Activated CD4-positive, alpha-beta T cell treated with anti-CD3 and anti-CD28 coated beads for 36 hours (primary cell): ENCODE measurements at places on chromosomes 16 and 17. TPM values are rescaled to one million over a fixed set of nuclear protein-coding genes. Genes with fewer than 3 reads are reported as not detected.

DNA sequence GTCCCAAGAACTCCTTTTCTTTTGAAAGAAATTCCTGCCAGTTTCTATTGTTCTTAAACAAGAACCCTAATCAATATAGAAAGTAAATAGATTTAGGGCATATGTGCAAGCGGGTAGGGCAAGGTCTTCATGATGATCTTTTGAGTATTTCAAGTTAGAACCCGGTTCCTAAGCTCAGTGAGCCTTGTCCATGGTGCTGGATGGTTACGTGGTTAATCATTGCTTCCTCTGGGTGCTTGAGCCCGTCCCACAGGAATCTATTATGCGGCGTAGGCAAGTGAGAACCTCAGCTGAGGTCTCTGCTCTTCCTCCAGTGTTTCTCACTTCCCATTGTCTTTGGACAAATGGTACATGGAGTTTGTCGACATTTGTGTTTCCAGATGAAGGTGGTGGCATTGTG, 580.8 kb upstream of the EEF2KMT start:
- no peaks in the 10 kb centered on the region for H3K27me3 ChIP-seq
- no peak for DNase-seq
- no peak overlapping the region for H3K27ac ChIP-seq
- H3K4me1 ChIP-seq, result no peaks in the 10 kb centered on the region
- no peaks in the 10 kb centered on the region for H3K36me3 ChIP-seq
- H3K4me3 ChIP-seq, result no peak overlapping the region

- peaks cover 63% of the 10 kb centered on the region for H3K4me1 ChIP-seq
- peak overlapping the region; percentile 58 for H3K4me3 ChIP-seq
- H3K27me3 ChIP-seq, result no peaks in the 10 kb centered on the region
- H3K27ac ChIP-seq, result peak overlapping the region; percentile 89
Measured at GRCh38 chr17:64024781-64025731, 4.6 kb upstream of the ICAM2 start.

DNA sequence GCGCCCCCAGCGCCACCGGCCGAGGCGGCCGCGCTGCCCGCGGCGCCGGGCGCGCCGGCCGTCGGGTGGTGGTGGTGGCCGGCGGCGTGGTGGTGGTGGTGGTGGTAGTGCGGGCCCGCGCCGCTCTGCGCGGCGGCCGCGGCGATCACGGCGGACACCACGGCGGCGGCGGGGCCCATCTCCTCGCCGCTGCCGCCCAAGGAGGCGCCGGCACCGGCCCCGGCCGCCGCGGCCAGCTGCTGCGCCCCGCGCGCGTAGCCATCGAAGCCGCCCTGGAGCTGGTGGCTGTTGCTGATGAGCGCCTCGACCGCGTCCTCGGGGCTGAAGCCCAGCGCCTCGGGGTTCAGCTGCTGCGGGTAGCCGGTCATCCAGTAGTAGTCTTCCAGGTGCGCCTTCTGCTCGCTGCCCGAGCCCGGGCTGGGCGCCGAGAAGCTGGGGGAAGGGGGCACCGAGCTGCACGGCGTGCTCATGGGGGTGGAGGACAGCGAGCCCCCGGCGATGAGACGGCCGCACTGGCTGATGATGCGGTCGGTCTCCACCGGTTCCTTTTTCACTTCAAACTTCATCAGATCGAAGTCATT, 1.2 kb downstream of the MAF start:
- H3K27ac ChIP-seq, result peak overlapping the region; percentile 89
- peak; percentile 49 for DNase-seq
- H3K4me1 ChIP-seq, result peaks cover 35% of the 10 kb centered on the region
- peaks cover 23% of the 10 kb centered on the region for H3K27me3 ChIP-seq

GRCh38 chr17:933312-934073, 46.1 kb downstream of the NXN start:
- H3K4me1 ChIP-seq, result no peaks in the 10 kb centered on the region
- DNase-seq, result no peak
- no peak overlapping the region for H3K4me3 ChIP-seq
- no peaks in the 10 kb centered on the region for H3K36me3 ChIP-seq
- H3K27me3 ChIP-seq, result peaks cover 4% of the 10 kb centered on the region

- H3K36me3 ChIP-seq, result no peaks in the 10 kb centered on the region
- H3K27me3 ChIP-seq, result peaks cover 11% of the 10 kb centered on the region
- no peak for DNase-seq
- H3K27ac ChIP-seq, result no peak overlapping the region
Measured at GRCh38 chr16:56120447-56121155, 70.7 kb upstream of the GNAO1 start.

GRCh38 chr17:15777717-15778116, 45.6 kb downstream of the TBC1D26 start:
- no peak overlapping the region for H3K4me3 ChIP-seq
- H3K27ac ChIP-seq, result no peak overlapping the region
- H3K4me1 ChIP-seq, result peaks cover 2% of the 10 kb centered on the region
- DNase-seq, result peak; percentile 13
- H3K27me3 ChIP-seq, result peaks cover 31% of the 10 kb centered on the region

DNA sequence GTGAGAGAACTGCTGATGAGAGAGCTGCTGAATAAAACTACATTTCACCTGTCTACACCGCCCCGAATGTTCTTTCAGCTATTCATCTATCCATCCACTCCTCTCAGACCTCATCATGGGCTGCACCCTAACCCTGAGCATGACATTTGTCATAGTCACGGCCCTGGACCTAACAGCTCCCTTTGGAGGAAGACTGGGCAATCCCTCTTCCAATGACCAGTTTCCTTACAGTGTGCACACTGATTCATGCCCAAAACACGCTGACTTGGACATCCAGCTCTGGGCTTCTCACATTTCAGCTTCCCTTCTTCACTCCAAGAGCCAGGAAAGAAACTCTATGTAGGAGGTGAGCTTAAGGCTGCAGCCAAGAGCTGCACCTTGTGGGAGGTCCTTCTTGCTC, 41.8 kb upstream of the ARL4D start:
- DNase-seq, result no peak
- peaks cover 4% of the 10 kb centered on the region for H3K27me3 ChIP-seq
- no peak overlapping the region for H3K4me3 ChIP-seq

The KRTAP4-12 gene
- total RNA-seq, result not detected

DNA sequence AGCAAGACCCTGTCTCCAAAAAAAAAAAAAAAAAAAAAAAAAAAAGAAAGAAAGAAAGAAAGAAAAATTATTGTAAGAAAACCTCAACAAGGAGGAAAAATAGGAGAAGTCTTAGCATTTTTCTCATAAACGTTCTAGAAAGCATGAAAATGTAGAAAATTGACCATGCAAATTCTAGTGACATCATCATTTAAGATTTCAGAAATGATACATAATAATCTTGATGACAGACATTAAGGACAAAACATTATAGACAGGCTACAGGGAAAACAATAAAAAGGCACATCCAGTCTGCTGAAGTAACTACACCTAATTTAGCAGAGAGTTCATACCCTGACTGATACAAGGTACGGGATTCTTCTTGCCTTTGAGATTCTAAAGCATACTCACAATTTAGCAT, 21.9 kb downstream of the MED13 start:
- no peaks in the 10 kb centered on the region for H3K27me3 ChIP-seq
- H3K4me3 ChIP-seq, result no peak overlapping the region
- H3K27ac ChIP-seq, result no peak overlapping the region
- H3K36me3 ChIP-seq, result peaks cover 41% of the 10 kb centered on the region
- peaks cover 41% of the 10 kb centered on the region for H3K4me1 ChIP-seq
- no peak for DNase-seq

DNA sequence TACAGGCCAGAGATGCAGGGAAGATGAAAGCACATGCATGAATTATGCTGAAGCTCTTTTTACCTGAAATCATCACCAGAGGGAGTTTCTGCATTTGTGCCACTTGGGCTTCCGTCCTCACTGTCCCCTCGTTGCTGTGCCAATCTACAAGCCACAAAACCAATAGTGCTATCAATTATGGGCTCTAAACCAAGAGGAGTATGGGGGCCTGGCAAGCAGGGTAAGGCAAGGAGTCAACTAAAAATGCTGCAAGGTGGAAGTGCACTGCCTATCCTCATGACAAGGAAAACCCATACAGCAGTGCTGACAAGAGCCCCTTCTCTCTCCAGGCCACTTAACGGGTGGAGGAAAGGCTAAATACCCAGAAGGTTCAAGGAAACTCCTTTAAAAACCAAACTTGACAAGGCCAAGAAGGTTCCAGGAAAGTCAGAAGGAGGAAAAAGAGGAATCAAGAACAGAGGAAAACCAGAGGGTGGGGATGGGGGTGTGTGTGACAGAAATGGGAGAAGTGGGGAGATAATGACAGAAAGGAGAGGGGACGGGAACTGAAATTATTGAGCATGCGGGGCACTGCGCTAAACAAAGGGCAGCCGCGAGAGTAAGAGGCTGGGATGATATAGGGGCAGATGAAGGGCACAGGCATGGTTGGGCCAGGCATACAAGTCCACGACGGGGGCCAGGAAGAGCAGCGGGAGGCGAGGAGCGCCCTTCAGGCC, 674 bp downstream of the C17orf75 start:
- H3K27ac ChIP-seq, result peak overlapping the region; percentile 96
- peaks cover 9% of the 10 kb centered on the region for H3K36me3 ChIP-seq
- H3K4me3 ChIP-seq, result peak overlapping the region; percentile 88

The ANKRD40CL gene
- total RNA-seq, result not detected

The UNC13D gene
- total RNA-seq, result 133 TPM

DNA sequence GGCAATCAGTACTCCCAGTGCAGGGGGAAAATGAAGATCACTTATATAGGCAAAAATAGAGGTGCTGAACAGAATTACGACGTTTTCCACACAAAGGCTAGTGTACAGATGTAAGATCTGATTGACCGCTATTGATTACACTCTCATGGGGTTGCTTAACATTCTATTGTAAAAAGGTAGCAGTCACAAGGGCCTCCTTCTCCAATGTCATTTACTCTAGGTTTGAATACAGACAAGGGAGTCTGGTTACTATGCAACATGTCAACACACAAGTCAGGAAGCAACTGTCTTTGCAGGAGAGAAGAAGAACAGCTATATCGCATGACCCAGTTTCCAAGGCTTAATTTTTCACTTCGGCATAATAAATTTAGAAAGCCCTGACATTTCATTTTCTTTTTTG, 7.9 kb downstream of the KRT37 start:
- no peak overlapping the region for H3K27ac ChIP-seq
- no peak overlapping the region for H3K4me3 ChIP-seq
- H3K36me3 ChIP-seq, result no peaks in the 10 kb centered on the region
- DNase-seq, result no peak

GRCh38 chr17:75976175-75976848, 2.7 kb downstream of the ACOX1 start:
- peak overlapping the region; percentile 21 for H3K4me3 ChIP-seq
- peaks cover 29% of the 10 kb centered on the region for H3K4me1 ChIP-seq
- peak overlapping the region; percentile 10 for H3K27ac ChIP-seq
- DNase-seq, result no peak
- peaks cover 12% of the 10 kb centered on the region for H3K36me3 ChIP-seq
- no peaks in the 10 kb centered on the region for H3K27me3 ChIP-seq

GRCh38 chr17:41480136-41480535, 815 bp downstream of the KRT35 start:
- DNase-seq, result no peak
- no peaks in the 10 kb centered on the region for H3K4me1 ChIP-seq
- no peak overlapping the region for H3K4me3 ChIP-seq
- H3K36me3 ChIP-seq, result no peaks in the 10 kb centered on the region

DNA sequence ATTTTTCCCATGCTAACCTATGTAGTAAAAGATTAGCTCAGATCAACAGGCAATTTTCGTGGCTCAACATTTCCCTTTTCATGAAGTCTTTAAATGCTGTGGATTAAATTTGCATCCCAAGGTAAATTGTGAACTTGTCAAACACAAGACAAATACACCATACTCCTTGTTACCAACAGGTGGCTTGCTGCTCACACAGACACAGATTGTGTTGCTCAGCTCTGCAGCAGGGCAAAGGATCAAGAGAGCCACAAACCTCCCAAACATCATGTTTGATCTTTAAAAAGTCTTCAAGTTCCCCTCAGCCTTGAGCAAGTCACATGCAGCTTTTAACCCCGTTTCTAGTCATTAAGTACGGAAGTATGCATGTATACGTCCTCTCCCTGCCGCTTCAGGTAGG, 119.6 kb upstream of the CNTNAP4 start:
- no peak overlapping the region for H3K4me3 ChIP-seq
- no peak overlapping the region for H3K27ac ChIP-seq
- H3K4me1 ChIP-seq, result no peaks in the 10 kb centered on the region
- no peaks in the 10 kb centered on the region for H3K27me3 ChIP-seq
- DNase-seq, result no peak

DNA sequence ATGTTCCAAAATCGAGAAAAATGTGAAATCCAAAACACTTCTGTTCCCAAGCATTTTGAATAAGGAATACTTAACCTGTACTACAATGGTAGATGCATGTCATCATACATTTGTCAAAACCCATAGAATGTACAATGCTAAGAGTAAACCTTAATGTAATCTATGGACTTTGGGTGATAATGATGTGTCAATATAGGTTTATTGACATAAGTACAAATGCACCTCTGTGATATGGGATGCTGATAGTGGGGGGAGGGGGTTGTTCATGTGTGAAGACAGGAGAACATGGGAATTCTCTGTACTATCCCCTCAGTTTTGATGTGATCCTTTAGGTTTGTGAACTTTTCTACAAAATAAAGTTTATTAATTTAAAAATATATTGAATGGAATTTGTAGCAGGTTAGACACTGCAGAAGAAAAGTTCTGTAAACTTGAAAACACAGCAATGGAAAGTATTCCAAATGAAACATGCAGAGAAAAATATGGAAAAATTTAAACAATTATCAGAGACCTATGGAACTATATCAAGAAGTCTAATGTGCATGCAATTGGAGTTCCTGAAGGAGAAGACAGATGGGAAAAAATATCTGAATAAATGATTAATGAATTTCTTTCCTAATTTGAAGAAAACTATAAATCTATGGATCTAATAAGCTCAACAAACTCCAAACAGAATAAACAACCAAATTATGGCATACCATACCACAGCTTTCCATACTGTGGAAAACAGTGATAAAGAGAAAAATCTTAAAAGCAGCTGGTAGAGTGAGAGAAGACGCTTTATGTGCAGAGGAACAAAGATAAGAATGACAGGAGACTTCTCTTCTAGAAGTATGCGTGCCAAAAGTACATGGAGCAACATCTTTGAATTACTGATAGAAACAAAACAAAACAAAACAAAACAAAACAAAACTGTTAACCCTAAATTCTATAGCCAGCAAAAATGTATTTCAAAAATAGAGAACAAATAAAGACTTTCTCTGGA, 34.7 kb upstream of the MSI2 start:
- DNase-seq, result no peak
- no peaks in the 10 kb centered on the region for H3K4me1 ChIP-seq
- H3K27me3 ChIP-seq, result no peaks in the 10 kb centered on the region
- no peak overlapping the region for H3K4me3 ChIP-seq

- H3K27ac ChIP-seq, result peak within 1 kb of the TSS; percentile 8
- H3K36me3 ChIP-seq, result peaks cover 2% of the 10 kb centered on the region
- no peaks in the 10 kb centered on the region for H3K27me3 ChIP-seq
- H3K4me3 ChIP-seq, result no peak within 1 kb of the TSS
Measured at GRCh38 chr16:28609631-28610594, at the start of gene SULT1A1. TSS of gene SULT1A1 (minus strand) at chr16:28610044. CDS start at chr16:28608855, 1,189 bp downstream.
